CD8-positive, alpha-beta T cell (primary cell): ENCODE measurements at places on chromosomes 7 and 10.

DNA sequence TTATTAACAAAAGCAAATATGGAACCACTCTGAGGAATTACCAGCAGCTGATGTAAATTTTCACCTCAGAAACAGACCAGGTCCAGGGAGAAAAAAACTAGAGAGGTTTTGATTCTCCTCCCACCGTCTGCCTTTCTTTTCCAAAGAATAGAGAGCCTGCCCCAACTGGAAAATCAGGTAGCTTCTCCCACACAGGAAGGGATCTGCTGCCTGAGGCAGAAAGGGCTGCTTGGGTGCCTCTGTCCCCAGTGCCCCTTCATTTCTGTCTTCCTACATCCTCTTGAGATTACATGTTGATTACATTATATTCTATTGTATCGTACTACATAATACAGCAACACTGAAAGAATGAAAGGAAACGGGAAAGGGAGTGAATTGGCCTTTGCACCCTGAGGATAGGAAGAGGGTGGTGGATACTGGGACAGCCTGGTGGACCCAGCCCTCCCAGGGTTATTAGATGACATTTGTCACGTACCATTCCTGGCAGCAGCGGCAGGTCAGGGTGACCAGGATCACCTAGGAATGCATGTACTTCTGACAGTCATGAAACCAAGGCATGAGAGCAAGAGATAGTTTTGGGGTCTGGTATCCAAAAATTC, 8.9 kb downstream of the ST8SIA6 start:
- DNase-seq, result no peak

DNA sequence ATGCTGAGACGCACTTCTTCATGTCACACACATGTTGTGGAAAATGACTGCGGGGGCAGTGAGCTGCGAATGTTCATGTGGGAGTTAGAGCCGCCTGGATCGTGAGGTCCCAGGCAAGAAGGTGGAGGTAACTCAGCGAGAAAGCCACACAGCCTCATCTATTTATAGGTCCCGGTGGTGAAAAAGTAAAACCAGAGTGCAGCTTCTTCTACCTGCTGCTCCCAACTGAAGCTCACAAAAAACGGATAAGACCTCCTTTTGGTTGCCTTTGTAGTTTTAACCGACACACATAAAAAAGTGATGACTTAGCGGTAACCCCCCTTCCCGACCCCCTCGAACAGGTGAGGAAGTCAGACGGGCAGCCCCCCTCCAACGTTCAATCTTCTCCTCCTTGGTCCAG, 276.9 kb downstream of the GATA3 start:
- peak; percentile 76 for DNase-seq

- DNase-seq, result no peak
Measured at GRCh38 chr10:38159004-38159403, 64.9 kb downstream of the ZNF37A start.

DNA sequence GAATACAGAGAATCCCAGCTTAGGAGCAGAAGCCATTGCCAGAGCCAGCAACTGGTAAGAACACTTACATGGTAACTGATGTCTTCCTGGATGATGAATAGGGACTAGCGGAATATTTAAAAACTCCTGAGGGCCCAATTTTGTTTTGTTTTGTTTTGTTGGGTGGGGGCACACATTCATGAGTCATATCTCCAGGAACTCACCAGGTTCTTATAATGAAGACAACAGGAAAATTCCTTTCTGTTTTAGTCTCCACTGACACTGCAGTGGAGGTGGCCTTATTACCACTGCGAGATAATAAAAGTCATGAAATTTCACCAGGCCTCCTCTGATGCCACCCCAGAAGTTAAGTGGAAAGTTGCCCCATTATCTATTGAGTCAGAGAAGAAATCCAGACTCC, 6.6 kb upstream of the CUZD1 start:
- no peak for DNase-seq

- no peak for DNase-seq
Measured at GRCh38 chr7:108254259-108254658, 124.1 kb upstream of the LAMB4 start.

DNA sequence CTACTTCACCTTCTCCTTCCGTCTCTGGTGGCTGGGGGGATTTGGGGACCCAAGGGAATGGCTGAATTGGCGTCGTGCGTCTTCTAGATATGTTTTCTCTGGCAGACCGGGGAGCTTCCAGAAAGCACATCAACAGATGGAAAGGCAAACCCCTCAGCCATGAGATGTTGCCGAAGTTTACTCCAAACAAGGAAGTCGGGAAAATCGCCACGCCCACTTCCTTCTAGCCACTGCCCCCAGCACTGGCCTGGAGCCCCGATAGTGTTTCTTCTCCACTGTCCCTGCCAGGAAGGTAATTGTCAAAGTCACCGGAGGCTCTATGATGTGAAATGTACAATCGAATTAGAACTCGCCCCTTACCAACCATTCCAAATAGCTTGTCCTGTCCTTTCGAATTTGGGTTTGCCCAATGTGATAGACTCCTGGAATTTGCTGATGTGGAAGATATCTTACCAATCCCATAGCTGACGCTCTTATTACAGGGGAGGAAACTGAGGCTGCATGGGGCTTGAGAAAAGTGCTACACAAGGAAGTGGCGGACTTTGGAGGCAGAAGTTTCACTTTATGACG, 191.0 kb downstream of the LSM5 start:
- DNase-seq, result no peak

- DNase-seq, result no peak
Measured at GRCh38 chr7:93426155-93426696, 148.3 kb downstream of the CALCR start.

DNA sequence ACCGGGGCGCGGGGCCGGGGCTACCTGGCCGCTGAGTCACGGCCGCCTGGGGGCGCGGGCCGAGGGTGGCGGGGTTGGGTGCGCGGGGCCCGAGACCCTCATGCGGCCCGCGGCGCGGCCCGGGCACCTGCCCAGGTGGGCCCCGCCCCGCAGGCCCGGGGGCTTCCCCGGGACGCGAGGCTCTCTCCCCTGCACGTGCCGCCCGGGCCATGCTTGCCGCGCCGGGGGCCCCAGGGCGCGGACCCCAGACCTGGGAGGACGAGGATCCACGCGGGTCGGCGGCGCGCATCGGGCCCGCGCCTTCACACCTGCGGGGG, 402 bp downstream of the MAFK start:
- no peak for DNase-seq

DNA sequence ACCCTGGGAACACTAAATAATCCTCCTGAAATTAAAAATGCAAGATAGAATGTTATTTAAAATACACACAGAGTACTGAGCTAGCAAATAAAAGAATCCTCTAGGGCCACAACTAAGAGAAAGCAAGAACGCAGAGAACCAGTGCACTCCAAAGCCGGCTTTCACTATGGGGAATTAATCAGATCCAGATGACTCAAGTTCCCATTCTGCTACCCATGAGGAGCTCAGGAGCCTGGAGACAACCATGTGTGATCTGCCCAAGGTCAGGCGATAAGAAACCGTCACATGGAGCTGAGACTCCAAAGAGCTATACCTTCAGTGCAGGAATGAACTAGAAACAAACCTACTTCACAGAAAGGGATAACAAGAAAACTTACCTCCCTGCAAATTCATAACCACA, 19.5 kb upstream of the CYREN start:
- no peak for DNase-seq

DNA sequence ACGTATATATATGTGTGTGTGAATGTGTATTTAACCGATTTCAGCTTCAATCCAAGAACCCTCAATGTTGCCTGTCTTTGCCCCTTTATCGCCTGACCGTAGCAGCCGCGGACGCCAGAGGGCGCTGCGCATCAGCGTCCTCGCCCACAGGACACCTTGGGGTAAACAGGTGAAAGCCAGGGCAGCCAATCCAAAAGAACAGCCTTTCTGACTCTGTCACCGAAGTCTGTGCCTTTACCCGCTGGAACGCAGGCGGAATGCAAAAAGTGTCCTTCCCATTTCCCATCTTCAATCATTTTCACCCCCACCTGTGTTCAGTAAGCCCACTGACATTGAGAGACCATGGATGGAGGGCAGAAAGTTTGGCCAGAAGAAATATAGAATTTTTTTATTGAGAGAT, 3.6 kb downstream of the NXPH1 start:
- DNase-seq, result peak; percentile 3

GRCh38 chr10:535952-536351, 153.5 kb downstream of the DIP2C start:
- no peak for DNase-seq

DNA sequence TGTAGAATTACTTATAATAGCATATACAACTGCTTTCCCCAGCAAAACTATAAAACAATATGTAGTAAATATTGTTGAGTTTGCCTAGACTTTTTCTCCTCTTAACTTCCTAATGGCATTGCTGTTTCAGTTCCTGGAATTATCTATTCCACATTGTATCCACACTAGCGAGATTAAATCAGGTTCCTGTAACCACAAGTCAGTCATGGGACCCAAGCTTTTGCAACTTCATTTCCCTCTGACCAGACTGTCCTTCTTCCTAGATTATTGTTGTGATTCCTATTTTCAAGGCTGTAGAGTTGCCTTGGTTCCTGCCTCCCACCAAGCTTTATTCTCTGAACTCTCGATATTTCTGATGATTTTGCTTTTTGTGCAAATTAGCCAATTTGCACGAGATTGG, 173.3 kb upstream of the ZNF804B start:
- no peak for DNase-seq

GRCh38 chr7:130961128-130961601, 227.2 kb upstream of the KLF14 start:
- peak; percentile 89 for DNase-seq

GRCh38 chr10:20746856-20747255, 150.3 kb downstream of the NEBL start:
- no peak for DNase-seq
